ENCODE measurements at places on chromosomes 12 and 14.

GRCh38 chr14:52220924-52221811, 46.3 kb upstream of the PTGDR start:
- no peak for DNase-seq

DNA sequence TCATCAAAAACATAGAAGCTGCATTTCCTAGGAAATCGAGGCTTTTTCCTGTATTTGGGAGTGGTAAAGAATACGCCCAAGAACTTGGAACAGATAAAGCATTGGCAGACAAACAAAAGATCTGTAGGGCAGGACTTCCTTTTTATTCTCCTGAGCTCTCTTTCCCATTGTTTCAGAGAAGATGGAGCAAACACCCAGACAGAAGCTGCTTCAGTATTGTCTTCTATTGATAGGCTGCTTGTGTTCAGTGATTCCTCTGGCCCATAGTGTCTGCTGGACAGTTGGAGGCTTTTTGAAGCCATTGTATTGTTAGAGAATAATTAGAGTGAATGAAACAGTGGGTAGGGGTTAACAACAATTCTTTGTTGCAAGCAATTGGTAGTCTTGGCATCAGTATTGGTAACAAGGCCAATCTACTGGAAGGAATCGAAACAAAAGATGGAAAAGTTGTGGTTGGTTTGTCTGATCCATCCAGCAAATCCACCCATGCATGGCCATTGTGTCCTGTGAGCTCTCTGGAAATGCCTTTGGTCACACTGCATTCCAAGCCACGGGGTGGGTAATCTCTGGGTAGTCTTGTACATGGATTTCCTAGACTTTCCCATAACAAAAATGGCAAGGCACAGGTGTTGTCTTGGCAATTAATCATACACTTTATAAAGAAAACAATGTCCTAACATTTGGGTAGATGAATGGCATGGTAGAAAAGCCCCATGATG, 424.8 kb downstream of the RAD51B start:
- no peak for DNase-seq

GRCh38 chr14:33738029-33738428, 212.8 kb downstream of the EGLN3 start:
- DNase-seq, result no peak

DNA sequence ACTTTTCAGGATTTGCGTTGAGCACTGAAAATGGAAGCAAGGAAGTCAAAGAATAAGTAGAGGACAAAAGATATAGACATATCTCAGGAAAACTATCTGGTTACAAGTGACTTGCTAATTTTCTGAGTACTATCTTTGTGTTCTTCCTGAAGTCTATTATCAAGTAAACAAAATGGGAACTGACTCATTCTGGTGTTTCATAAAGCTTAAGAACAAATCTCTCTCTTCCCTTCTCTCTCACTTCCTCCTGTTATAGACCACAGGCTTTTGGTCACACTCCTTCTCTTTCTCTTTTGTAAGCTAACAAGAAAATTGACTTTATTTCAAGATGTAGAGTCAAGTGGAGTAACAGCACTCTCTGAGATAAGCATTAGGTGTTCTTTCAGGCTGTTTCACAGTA, 406.6 kb upstream of the SYT1 start:
- DNase-seq, result no peak

- no peak for DNase-seq
Measured at GRCh38 chr14:23300687-23301223, 1.9 kb downstream of the PPP1R3E start.

DNA sequence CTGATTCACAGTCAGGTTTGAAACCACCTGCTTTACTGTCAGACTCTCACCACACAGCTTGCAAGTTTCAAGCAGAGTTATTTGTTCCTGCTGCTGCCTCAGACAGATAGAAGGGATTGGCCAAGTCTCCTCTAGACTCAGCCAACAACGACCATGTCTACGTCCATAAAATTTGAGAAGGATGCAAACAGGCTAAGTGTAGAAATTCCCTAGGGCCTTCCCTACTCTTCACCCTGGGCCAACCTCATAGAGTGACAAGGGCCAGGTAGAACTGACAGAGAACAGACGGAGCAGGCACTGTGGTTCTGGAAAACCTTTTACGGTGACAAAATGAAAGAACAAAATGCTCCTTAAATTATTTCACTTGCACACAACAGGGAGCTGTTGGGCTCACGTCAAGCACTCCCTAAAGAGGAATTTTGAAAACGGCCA, 39.5 kb downstream of the CLIP1 start:
- DNase-seq, result no peak

Data from activated T-cell treated with anti-CD3 and anti-CD28 coated beads, Interleukin-2, amount 50 U/mL, for 4 hours (primary cell).